ENCODE measurements at places on chromosomes 5 and 9. TPM values are rescaled to one million over a fixed set of nuclear protein-coding genes. Genes with fewer than 3 reads are reported as not detected.

Gene NMUR2
- total RNA-seq, result not detected

Gene EIF4E1B
- total RNA-seq, result not detected

Gene SPINK7
- not detected for total RNA-seq

Gene LSM11
- 53.6 TPM for total RNA-seq

Gene FAM174A
- total RNA-seq, result 15.0 TPM

Gene PCA3
- total RNA-seq, result 0.49 TPM

Gene ASPN
- 5.9 TPM for total RNA-seq

Gene POU5F2
- 2.5 TPM for total RNA-seq

Gene TAF1L
- total RNA-seq, result 0.25 TPM

Gene TPPP
- total RNA-seq, result 12.5 TPM

Gene GRM6
- total RNA-seq, result under 0.01 TPM

Gene ENTPD8
- total RNA-seq, result not detected

Gene IFNK
- total RNA-seq, result not detected

Gene BDP1
- 76.7 TPM for total RNA-seq

Gene PCDHB11
- 8.9 TPM for total RNA-seq

Gene ARL15
- 96.4 TPM for total RNA-seq

Gene GABRP
- total RNA-seq, result under 0.01 TPM

Gene SH3TC2
- total RNA-seq, result 0.49 TPM

Gene IL3
- total RNA-seq, result not detected

Gene ANKRD34B
- total RNA-seq, result 0.25 TPM

Gene UBE2QL1
- total RNA-seq, result 41.6 TPM

Gene FOXD4
- 0.74 TPM for total RNA-seq

Gene N4BP3
- total RNA-seq, result 7.4 TPM

Gene CNTFR
- 15.0 TPM for total RNA-seq

Gene RASGEF1C
- 21.4 TPM for total RNA-seq

Gene LCN1
- not detected for total RNA-seq

Gene SAXO1
- under 0.01 TPM for total RNA-seq

Gene IGFBPL1
- total RNA-seq, result 31.7 TPM

Measured in temporal lobe (tissue), 4 donors.